Effector CD4-positive, alpha-beta T cell (primary cell): ENCODE measurements at places on chromosomes 6 and 20.

DNA sequence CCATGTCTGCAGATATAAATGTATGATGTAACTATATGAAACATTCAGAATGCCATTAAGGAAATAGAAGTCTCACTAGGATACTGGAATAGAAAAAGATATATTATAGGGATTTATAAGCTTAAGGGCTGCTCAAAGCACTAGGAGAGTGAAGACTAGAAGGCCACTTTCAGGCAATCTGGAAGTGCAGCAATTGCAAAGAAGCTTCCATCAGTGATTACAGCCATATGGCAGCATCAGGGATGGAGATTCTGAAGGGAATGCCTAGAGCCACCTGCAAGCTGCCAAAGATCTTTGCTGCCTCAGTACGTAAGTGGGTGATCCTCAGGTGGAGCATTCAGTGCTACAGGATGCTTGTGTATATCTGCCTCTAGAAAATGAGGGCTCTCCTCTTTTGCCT is 796.2 kb upstream of the EPHA7 start:
- no peak for DNase-seq

DNA sequence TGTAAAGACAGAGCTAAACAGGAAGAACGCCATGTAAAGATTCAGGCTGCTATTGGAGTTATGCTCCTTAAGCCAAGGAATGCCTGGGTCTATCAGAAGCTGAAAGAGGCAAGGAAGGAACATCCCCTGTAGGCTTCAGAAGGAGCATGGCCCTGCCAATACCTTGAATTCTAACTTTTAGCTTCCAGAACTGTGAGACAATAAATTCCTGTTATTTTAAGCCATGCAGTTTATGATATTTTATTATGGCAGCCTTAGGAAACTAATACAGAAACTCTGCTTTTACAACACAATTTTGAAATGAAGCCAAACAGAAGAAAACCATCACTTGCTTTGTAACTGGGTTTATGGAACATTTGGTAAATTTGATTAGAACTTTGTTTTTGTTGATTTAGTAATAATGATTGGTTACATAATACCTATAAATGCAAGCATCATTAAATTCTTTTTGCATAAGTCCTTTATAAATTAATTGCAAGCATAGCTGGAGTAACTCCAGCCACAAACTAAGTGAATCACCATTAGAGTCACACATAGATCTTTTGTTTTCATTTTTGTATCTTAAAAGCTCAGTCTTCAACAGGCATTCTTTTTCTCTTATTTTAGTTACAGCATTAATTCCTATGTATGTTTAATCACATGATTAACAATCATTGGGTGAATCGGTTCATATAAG is 33.5 kb upstream of the TSPYL1 start:
- DNase-seq: no peak

DNA sequence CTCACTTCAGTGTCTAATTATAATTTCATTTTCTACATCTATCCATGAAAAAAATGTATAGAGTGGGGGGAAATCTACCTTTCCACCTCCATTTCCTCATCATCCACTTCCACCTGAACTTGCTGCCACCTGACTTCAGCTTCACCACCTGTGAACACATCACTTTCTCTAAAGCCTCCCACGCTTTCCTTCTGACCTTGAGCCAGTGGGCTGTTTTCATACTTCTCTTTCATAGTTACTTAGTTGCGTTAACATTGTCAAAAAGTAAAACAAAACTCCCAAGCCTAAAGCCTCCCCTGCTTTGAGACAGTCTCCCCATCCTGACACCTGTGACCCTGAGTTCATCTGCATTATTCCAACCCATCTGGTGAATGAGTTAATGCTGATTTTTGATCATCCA is 47.3 kb downstream of the KLHL31 start:
- no peak for DNase-seq

- DNase-seq: no peak
Measured at GRCh38 chr20:38299963-38300362, 4.0 kb upstream of the BPI start.

- no peak for DNase-seq
Measured at GRCh38 chr6:21201637-21202350, 391.8 kb upstream of the SOX4 start.
